ENCODE measurements at places on chromosomes 3 and 15.

DNA sequence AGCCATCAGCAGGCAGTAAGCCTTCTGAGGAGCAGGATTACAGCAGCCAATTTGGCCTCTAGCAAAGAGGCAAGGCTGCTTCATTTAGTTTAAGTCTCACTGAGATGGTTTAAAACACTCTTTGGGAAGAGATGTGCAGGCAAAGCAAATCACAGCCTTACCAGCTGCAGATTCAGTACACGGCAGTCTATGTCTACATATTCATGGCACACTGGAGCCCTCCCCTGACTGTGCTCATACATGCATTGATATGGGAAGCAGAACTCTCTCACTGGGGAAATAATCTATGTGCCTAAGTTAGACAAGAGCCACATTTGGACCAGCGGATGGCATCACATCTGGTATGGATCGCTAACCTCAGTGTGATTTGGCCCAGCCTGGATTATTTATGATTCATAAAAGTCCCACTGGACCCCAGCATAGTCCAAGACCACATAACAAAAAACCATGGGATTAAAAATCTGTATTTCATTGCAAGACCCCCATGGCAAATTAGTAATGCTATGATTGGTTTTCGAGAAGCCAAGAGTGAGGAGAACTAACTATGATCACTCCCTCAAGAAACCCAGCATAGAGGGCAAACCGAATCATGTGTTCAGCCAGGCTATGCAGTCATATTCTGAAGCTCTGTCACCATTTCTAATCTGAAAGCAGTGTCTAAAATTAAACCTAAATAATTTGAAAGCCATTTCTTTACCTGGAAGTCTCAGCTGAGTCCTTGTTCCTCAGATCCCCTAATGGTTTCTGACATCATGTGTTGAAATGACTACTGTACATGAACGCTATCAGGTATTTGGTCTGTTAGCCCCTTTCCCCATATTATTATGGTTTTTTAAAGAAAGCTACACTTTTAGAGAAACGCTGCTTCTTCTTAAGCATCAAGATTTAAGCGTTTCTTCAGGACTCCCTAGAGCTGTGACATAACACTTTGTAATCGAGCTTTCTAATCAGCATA lies 1.2 kb downstream of the PRICKLE2 start:
- DNase-seq: no peak

- no peak for DNase-seq
These were observed 1078.5 kb downstream of the TUSC7 start for GRCh38 chr3:117788061-117788460.

DNA sequence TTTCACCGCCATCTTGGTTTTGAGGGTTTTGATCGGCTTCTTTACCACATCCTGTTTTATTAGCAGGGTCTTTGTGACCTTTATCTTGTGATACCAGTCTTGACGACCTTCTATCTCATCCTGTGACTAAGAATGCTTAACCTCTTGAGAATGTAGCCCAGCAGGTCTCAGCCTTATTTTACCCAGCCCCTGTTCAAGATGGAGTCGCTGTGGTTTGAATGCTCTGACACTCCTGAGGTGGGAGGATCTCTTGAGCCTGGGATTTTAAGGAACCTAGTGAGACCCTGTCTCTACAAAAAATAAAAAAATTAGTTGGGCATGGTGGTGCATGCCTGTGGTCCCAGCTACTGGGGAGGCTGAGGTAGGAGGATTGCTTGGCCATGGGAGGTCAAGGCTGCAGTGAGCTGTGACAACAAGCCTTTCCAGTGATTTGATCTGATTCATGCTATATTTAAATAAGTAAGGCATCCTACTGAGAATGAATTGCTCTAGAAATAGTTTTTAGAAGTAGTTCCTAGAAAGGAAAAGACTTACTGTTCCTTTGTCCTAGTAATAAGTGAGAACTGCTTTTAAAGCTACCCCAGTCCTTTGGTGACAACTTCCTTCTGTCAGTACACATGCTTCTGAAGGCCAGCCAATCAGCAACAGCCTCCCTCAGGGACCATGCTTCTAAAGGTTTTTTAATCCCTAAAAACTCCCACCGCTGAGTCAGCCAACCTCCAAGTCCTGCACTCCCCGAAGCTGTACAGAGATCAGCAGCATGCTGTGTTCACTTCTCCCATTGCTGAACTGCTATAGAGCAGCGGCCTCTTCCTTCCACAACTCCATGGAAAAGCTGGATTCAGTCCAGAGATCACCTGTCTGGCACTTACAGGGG lies 9.1 kb upstream of the CEMIP start:
- DNase-seq: no peak

- no peak for DNase-seq
These were observed 366.1 kb upstream of the GOLIM4 start for GRCh38 chr3:168461793-168462192.

GRCh38 chr3:120497818-120498217 lies 47.0 kb upstream of the FSTL1 start:
- no peak for DNase-seq

DNA sequence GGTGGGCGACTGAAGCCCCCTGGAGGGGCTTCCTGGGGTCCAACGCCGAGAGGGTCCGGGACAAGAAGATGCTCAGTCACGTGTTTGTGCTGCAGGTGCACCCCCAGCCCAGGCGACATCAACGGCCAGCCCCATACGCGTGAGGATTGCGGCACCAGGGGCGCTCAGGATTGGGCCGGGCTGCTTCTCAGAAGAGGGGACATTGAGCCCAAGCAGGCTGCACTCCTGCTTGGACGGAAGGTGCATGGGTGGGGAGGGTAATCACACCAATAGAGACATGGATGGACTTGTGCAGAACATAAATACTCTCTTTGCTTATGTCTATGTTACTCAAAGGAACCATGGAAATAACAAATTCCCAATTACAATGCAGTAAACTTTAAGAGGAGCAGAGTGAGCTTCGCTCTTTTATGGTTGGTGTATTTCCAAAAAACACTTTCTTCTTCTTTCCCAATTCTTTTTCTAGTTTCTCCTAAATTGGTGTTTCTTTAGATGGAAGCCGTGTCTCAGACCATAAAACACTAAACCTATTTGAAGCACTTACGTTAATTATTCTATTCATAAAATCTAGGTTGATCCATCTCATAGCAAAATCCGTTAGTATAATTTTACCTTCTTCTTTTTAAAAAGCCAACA lies 182.7 kb downstream of the GOLGA6L6 start:
- no peak for DNase-seq

GRCh38 chr15:40964634-40965033 lies 11.4 kb downstream of the CHAC1 start:
- DNase-seq: no peak

DNA sequence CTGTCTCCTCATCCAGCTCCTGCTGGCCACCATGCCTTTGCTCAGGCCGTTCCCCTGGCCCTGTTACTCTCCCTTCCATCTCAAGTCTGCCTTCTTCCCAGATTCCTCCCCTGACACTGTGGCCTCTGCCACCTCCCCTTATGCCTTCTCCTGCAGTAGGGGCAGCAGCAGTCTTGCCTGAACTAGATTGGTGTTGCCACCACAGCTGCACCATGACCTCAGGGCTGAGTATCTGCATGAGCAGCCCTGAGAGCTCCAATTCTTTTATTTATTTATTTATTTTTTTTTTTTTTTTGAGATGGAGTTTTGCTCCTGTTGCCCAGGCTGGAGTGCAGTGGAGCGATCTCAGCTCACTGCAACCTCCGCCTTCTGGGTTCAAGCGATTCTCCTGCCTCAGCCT lies 13.8 kb upstream of the CAMP start:
- no peak for DNase-seq

GRCh38 chr3:194364652-194365434 lies 4.7 kb downstream of the LRRC15 start:
- DNase-seq: no peak

- DNase-seq: no peak
These were observed 29.5 kb downstream of the PRICKLE2 start for GRCh38 chr3:64195789-64196188.

GRCh38 chr3:126956361-126956760 lies 26.6 kb upstream of the PLXNA1 start:
- DNase-seq: no peak

DNA sequence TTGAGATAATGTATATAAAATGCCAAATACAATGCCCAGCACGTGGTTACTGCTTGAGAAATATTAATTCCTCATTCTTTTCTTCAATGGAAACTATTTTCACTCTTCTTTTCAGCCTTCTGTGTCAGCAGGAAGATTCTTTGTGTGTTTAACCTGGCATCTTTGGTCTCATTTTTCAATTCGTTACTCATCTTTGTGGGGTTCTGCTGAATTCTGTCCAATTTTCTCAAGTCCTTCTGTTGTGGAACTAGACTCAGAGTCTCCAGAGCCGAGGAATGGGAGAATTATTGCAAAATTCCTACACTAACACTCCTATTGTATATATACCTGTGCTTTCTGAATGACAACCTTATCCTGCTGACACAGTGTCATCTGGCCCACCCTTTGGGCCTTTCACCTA lies 96.8 kb upstream of the RGMA start:
- no peak for DNase-seq

- DNase-seq: no peak
These were observed 474.2 kb upstream of the ROBO2 start for GRCh38 chr3:76565496-76566210.

DNA sequence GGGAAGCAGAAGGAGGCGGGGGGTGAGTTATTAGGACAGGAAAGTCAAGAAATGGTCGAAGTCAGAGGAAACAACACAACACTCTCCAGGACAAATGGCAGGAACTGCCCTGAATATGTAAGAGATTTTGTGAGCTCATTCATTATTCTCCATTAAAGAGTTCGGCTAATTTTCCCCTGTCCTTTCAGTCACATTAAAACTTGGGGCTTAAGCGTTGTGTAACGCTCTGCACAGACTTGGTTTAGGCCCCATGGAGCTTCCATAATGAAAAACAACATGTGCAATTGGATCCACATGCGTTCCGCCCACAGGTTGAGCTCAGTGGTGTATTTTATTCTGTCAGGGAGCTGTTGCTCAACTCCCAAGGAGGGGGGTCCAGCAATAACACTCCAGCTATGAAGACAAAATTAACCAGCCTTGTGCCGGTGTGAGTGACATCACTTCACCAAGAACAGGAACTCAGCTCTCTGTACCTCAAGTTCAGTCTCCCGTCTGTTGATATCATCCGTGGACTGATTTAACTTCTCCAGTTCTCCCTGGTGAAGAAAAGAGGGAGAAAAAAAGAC lies 2.3 kb downstream of the SH3BP5 start:
- DNase-seq: no peak

GRCh38 chr3:42705962-42706585 lies 3.5 kb upstream of the HHATL start:
- no peak for DNase-seq

DNA sequence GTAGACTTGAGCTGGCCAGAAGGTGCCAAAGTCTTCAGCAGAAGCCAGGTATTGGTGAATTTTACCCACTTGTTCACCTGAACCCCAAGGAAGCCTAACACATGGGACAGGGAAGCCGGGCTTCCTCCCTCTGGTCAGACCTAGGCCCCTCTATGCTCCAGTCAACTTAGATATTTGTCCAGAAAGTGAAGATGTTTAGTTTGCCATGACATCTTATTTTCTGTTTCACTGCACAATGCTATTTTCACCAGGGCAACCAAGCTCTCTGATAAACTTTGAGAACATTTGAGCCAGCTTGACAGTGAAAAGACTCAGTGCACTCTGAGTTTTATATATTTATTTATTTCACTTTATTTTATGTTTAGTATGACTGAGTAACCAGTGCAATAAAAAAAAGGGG lies 71.0 kb downstream of the SOX14 start:
- no peak for DNase-seq

GRCh38 chr3:71430941-71431552 lies 152.5 kb downstream of the FOXP1 start:
- no peak for DNase-seq

GRCh38 chr3:116264546-116265319 lies 180.6 kb downstream of the LSAMP start:
- DNase-seq: no peak

DNA sequence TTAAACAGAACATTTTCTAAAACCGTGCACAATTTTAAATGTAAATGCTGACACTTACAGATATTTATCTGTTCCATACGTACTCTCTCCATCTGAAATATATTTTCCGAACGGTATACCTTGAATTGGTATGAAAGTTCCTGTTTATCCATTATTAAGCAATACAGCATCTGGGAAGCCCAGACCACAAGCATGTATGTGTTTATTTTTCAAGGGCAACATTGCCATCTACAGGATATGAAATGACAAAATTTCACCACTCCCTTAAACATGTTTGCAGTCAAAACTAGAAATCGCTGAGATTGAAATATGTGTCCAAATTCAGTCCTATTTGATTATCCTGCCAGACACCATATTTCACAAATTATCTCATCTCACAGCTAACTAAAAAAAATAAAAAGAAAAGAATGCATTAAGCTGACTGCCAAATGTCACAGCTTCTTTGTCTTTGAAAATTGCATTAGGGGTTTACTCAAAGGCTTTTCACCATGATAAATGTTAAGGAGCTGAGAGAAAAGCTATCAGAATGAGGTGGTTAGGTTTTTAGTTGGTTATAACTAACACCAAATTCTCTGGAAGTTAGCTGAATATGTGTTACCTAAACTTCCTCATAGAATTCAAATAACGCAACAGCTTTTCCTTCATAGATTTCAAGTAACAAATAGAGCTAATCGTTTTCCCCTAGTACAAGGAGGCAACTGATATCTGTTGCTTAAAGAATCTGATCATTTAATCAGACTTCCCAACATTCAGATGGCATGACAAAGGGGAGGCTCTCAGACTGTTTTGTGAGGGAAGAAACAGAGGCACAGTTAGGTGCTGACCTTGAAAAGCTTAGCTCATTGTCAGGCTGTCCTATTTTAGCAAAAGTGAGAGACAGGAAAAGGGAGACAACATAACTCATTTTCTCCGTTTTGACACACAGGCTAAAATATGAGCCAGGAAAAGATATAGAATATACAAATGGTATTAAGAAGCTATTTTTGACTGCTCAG lies 533.1 kb downstream of the TBL1XR1 start:
- no peak for DNase-seq

Measured in stimulated activated CD4-positive, alpha-beta T cell treated with anti-CD3 and anti-CD28 coated beads, TNF-alpha, amount 100 ng/mL, for 4 hours (primary cell).